ENCODE measurements at places on chromosomes 4 and X. TPM values are rescaled to one million over a fixed set of nuclear protein-coding genes. Genes with fewer than 3 reads are reported as not detected.

DNA sequence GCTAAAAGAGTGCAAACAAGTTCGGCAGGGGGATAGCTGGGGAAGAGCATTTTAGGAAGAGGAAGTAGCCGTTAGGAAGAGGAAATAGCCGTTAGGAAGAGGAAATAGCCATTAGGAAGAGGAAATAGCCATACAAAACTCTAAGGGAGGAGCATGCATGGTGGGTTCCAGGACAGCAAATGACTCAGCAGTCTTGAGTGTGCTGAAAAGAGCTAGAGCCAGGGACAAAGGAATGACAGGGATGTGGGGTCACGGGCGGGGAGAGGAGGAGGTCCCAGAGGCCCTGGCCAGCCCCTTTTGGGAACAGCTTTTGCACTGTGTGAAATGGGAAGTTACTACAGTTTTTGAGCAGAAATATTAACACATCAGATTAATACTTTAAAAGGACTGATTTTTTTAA lies 882.6 kb downstream of the TRIML1 start:
- no peak for DNase-seq

DNA sequence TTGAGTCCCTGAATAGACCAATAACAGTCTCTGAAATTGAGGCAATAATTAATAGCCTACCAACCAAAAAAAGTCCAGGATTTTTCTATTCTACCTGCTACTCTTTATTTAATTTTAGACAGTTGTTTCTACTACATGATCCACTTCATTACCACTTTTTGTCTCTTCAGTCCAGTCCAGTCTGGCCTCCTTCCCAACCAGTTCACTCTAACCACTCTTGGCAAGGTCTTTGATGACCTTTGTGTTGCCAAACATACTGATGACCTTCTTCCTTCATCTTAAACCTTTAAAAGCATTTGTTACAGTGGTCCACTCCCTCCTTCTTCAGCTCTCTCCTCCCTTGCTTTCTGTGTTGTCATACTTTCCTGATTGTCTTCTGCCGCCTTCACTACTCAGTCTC lies 12.8 kb upstream of the UBQLN2 start:
- no peak for DNase-seq

DNA sequence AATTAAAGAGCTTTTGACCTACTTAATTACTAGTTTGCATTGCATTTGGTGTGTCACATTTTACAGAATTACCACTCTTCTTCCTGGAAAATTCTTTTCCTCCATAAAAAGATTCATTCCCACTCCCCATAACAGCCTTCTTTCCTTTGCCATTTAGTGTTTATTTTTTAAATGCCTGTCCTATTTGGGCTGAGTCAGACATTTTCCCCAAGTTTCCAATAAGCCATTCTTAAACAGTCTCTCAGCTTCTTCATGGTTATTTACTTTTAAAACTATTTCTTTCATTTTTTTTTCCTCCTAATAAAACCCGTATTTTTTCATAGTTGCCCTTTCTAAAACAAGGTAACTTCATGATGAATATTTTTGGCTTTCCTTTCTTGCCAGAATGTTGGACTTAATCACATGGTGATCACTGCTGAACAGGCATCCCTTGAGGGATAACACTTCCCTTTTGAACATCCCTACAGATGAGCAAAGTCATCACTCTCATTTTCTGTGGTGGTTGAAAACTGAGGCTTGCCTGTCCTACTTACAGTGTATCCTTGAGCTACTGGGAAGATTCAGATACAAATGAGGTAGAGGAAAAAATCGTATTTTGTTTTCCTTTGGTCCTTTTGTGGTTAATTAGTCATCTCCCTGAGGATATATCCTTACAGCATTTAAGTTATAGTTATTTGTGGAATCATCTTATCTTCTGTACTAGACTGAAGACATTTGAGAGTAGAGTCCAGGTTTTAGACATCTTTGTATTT lies 520.5 kb upstream of the NR3C2 start:
- no peak for DNase-seq

DNA sequence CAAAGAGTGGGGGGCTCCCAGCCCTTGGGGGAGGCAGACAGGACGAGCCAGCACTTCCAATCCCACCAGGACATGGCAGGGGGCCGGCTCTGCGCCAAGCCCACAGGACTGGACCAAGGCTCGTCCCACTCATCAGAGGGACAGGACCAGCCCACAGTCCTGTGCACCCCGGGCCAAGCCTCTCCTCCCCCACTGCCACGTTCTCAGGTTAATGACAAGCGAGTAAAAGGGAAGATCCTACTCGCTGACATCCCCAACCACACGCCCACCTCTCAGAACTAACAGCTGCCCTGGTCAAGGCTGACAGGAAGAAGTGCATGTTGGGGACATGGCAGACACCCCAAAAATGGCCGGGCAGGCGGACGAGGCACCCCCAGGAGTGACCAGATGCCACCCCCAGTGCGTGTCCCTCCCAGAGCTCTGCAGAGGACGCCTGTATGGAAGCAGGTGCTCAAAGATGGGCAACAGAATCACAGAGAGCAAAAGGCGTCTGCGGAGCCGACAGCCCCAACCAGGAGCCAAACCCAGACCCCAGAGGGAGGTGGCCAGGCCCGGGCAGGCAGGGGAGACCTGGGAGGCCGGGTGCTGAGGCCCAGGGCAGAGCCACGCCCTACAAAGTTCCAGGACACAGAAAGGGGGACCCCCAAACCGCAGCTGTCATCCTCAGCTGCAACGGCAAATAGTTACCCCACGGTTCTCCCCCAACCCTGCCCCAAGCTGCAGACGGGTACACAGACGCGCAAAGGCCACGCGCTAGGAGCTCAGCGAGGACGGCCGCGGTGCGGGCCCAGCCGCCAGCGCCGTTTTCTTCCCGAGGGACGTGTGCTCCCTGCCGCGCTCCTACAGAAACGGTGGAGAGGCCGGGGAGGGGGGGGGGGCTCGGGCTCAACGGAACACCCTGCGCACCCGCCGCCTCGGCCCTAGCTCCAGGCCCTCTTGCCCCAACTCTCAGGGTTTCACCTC lies 1.7 kb downstream of the CTBP1 start:
- DNase-seq = no peak

DNA sequence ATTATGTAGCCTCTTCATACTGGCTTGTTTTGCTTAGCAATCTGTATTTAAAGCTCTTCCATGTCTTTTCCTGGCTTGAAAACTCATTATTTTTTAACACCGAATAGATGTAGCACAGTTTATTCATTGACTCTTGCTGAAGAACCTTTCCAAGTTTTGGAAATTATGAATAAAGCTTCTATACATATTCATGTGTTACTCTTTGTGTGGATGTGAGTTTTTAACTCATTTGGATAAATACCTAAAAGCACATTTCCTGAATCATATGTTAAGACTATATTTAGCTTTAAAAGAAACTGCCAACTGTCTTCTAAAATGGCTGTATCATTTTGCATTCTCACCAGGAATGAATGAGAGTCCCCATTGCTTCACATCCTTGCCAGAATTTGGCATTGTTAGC lies 2061.7 kb upstream of the AGA start:
- DNase-seq = no peak

DNA sequence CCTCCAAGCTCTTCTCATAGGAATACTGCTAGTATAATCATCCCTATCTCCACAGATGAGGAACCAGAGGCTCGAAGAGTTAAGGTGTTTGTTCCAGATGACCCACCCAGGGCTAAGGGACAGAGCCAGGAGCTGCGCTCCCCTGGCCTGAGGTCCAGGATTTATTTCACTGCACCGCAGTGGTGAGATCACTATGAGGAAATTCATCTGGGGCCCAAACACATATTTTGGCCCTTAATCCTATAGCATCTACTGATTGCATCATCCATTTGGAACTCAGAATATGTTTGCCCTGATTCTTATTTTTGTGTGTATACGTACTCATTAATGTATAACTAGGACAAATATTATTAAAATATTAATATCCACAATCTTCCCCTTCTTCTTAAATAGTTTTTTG lies 100.1 kb upstream of the RBPJ start:
- DNase-seq = no peak

- no peak for DNase-seq
Measured at GRCh38 chr4:2875556-2875955, 31.9 kb downstream of the ADD1 start.

DNA sequence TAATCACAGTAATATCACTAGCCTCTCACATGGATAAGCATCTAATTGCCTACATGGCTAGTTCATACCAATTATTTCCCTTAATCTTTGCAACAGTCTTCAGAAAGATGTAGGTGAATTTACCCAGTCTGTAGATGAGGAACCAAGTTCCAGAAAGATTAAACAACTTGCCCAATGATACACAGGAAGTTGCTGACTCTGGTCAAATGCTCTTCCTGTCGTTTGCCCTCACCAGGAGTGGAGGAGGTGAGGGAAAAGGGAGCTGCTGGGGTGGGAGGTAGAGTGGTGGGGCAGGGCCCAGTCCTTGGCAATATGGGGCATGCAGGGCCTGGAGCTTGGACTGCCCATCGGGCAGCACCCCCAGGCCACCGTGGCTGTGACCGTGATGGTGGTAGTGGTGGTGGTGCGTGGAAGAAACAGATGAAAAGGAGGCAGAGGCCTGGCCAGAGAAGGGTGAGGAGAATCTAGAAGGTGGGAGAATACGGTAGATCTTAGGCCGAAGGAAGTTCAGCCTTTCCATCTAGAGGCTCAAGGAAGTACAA lies 2.3 kb upstream of the KDM5C start:
- DNase-seq = no peak

DNA sequence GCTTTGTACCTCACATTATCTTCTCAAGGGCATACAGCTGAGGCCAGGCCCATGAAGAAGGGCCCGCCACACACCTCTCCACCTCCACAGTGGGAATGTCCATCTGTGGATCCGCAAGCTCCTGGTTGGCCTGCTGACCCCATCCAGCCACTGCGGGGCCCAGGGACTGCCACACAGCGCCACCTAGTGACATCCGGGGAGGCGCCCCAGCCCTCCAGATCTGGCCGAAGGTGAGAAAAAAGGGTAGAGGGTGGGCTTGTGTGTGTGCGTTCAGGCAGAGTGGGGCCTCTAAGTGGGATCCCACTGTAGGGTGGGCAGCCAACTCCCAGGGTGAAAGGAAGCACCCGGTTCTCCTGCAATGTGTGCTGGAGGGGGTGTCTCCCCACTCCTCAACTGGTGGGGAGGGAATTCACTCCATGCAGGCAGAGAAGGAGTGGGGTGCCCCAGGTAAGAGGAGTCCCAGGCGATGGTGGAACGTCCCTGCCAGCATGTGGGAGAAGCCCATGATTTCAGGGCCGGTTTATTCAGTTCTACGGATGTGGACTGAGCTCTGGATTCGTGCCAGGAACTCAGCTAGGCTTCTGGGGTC lies 117.3 kb downstream of the ENPP6 start:
- DNase-seq = no peak

- no peak for DNase-seq
Measured at GRCh38 chrX:18003876-18004275, 142.8 kb upstream of the RAI2 start.

- no peak for DNase-seq
Measured at GRCh38 chrX:11197671-11198070, 86.5 kb downstream of the HCCS start.

- no peak for DNase-seq
Measured at GRCh38 chrX:101550362-101550750, at the start of gene ARMCX1. Gene ARMCX1, plus strand, starts transcription at chrX:101550547. Its CDS starts 2,384 bp downstream, at chrX:101552931.

The F11 gene
- not detected for total RNA-seq

The DNAAF6 gene
- not detected for total RNA-seq

The GRPEL1 gene
- total RNA-seq = 27.6 TPM

The ADGRG4 gene
- under 0.01 TPM for total RNA-seq

The C1QTNF7 gene
- total RNA-seq = 2.3 TPM

The AKAP4 gene
- not detected for total RNA-seq

The HSPA4L gene
- 2.8 TPM for total RNA-seq

All from omental fat pad (tissue), 4 donors.